Stimulated activated CD8-positive, alpha-beta memory T cell treated with anti-CD3 and anti-CD28 coated beads, Interleukin-7, amount 100 ng/mL, for 1 hour (primary cell): ENCODE measurements at places on chromosomes 2 and 18.
A peak's percentile ranks its signal among the peaks of the same experiment; 100 is the strongest.

DNA sequence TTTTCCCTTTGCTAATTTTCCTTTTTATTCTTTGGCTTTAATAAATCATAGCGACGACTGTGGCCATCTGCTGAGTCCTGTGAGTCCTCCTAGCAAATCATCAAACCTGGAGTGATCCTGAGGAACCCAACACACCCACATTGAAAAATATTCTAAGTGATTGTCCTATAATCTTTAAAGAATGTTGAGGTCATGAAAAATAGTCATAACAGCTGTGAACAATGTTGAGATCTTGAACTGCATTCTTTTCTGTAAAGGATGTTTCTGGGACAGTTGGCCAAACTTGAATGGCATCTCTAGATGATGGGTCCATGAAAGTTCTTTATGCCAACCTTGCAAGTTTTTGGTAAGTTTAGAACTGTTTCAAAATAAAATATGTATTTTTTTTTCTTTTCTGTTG lies 53.2 kb upstream of the ADAM23 start:
- DNase-seq: no peak

GRCh38 chr2:71846669-71847291 lies 300.9 kb downstream of the CYP26B1 start:
- DNase-seq: no peak

DNA sequence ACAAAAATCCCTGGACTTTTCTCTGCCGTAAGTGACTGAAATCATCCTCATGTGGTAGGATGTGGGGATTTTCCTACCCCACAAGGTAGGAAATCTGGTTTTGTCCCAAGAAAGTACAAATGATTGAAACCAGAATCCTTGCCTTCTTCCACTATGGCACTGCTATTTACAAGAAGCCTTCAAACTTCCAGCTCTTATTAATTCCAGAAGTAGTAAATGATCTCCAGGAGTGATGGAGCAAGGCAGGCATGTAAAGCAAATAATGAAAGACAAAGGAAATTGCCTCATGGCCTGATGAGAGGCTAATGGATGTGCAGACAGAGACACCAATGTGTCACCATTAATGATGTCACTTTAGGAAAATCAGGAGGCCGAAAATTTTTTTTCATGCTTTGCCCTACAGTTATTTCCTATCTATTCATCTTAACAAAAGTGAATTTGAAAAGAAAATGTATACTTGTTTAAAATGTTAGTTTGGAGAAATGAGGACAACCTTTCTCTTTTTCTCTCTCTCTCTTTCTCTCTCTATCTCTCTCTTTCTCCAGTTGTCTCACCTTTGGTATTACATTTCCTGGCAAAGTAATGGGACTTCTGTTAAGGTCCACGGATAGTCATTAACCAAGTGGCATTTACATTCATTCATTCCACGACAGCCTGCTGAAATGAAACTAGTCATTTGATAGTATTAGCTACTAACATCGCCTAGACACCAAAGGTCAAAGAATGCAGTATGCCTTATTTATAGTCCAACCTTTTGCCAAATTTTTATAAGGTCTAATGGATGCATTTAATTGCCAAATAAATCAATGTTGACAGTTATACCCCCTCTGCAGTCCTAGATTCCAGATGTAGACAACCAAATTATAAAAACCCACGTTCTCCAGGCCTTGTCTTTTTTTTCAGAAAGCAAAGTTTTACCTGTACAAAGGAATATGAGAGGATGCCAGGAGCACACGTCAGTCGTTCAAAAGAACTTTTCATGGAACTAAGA lies 5.0 kb upstream of the EVA1A start:
- no peak for DNase-seq

- DNase-seq: no peak
Measured at GRCh38 chr18:37385846-37386778, 179.5 kb downstream of the CELF4 start.

- no peak for DNase-seq
Measured at GRCh38 chr2:86011449-86011941, 94.2 kb downstream of the POLR1A start.

GRCh38 chr2:159531475-159531874 lies 84.9 kb downstream of the BAZ2B start:
- no peak for DNase-seq

DNA sequence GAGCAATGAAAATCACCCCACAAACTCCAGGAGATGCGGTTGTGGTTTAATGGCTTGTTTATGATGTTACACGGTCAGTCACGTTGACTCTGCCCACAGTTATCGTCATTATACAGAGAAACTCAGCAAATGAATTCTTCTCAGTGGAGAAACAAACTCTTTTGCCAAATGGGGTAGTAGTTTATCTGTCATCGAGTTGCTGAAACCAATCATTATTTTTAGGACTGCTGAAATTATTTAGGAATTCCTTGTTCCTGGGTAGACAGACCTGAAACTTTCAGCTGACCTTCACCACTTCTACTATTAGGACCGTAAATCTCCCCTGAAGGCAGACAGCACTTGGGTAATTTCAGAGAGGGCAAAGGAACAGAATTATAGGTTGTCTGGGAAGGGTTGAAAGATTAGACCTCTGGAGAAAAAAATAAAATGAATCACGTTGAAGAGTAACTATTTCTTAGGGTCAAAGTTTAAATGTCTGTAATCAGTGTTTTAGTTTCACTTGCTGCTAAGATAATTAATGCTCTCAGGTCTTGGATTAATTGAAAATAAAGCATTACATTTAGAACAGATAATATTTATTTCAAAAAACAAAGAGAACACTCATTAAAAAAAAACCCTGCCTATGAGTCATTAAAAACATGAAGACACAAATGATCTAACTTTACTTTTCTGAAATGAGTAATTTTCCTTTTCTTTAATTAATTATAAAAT lies 52.1 kb upstream of the LYPD6 start:
- no peak for DNase-seq

GRCh38 chr2:98191883-98192282 lies 104.9 kb downstream of the VWA3B start:
- no peak for DNase-seq

DNA sequence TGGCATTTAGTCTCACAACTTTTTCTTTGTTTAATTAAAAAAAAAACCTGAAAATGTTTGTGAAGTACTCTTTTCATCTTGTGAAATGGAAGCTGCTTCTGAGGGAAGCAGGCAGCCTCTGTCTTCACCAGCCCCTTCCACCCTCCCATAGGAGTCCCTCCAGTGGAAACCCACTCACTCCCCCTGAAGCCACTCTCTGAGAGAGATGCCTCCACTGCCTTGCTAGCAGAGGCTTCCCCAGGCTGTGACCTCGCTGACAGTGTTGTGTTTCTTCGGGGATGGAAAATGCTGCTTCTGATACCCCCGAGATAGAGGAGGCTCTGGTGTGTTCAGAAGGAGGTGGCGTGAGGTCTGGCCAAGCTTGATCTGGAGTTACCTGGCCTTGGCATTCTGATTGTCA lies 59.9 kb downstream of the SH3RF3 start:
- no peak for DNase-seq

- no peak for DNase-seq
Measured at GRCh38 chr2:132420816-132421805, 4.5 kb downstream of the GPR39 start.

GRCh38 chr2:1638281-1638860 lies 105.9 kb downstream of the PXDN start:
- DNase-seq: no peak

GRCh38 chr2:226790431-226790830 lies 9.2 kb downstream of the IRS1 start:
- DNase-seq: no peak

DNA sequence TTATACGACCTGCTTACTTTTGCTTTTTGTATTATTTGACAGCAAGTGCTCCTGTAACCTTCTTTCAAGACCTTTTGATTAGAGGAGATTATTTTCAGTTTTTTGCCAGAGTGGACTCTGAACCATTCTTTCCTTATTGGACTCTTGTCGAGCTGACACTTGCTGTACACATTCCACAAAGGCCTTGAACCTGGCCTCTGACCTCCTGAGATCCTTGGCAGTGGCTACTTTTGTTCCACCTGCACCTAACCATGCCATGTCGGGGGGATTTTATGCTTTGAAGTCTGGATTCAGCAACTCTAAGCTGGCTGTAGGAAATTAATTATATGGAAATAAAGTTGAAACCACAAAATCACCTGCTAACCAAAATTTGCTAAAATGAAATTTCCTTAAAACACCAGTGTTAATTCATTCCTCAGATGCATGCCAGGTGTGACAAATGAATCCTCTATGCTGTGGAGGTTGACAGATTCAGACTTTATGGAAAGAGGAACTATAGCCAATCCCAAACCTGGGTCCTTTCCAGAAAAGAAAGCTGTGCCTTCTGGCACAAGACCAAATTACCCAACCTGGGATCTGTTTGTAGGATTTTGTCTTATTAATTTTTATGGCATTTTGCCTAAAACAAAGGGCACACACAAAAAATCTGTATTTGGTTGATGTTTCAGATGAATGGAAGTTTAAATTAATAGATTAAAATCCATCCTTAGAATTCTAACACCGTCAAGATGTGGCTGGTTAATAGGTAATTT lies 110.4 kb downstream of the CDC42EP3 start:
- no peak for DNase-seq

DNA sequence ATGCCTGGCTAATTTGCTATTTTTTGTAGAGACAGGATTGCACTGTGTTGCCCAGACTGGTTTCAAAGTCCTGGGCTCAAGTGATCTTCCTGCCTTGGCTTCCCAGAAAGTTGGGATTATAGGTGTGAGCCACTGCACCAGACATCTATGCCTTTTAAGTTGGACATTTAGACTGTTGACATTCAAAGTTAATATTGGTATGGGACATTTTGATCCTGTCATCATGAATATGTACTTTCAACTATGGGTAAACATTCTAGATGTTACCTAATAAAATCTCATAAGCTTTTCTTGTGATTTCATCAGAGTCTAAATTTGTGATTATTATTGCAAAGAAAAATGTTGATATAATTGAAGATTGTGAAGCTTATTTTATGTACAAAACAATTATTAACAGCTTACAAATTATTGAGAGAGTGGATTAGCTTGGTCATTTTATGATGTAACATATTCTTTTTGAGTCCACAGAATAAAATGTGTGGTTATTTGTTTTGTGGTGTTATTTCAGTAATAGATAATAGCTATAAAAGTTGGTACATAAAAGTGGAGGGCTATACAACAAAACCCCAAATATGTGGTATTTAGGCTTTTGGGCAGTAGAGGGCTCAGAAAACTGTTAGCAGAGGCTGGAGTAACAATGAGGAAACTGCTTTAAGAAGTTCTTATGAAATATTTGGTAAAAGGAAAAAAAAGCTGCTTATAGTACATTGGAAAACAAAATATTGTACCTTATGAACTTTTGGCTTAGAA lies 41.4 kb downstream of the STARD6 start:
- DNase-seq: no peak

GRCh38 chr2:100909534-100910081 lies 89.7 kb downstream of the NPAS2 start:
- no peak for DNase-seq

GRCh38 chr18:45998244-45998643 lies 31.1 kb upstream of the EPG5 start:
- no peak for DNase-seq

- DNase-seq: no peak
Measured at GRCh38 chr2:7007846-7008741, 90.9 kb downstream of the RNF144A start.

DNA sequence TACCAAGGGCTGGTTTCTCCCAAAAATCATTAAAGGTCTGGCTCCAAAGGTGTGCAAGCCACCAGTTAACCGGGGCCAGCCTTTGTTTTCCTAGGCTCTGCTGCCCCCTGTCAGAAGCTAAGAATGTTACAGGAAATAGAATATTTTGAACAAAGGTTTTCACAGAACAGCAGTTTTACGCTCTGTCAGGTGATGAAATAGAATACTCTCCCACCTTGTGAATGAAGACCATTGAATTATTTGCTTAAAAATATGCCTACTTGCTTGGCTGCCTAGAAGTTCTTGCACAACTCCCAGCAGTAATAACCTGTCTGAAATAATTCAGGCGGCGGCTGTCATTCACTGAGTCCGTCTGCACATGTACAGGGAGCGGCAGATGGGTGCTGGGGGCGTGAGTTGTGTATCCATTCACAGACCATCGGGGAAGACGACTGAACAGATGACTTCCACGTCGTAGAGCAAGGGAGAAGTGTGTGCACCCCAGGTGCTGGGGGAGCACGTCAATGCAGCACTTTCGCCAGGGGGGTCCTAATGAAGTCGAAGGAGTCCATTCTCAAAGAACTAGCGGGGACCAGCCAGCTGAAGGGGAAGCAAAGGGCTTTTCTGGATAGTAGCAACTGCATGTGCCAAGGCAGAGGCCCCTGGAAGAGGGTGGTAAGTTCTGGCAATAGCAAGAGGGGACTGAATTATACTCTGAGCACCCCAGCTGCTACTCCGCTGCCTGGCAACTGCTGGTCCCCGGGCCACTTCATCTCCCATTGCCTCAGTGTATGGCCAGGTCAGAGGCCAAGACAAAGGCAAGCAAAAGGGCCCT lies 56.1 kb downstream of the SF3B1 start:
- DNase-seq: peak; percentile 4

DNA sequence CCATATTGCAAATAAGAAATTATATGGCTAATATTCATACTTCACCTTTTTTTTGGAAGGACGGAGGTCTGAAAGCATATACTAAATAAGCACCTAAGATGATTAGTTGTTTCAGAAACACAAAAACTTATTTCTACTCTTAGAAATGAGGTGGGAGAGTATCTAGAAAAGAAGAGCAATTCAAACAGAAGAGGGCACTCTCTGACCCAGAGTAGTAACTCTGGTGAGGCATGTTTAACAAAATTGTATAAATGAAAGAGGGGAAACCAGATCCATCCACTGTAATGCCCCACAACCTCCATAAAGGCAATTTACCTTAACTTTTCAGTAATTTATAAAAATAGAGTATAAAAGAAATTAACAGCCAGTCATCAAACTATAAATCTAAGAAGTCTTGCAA lies 669.6 kb upstream of the VRK2 start:
- no peak for DNase-seq

DNA sequence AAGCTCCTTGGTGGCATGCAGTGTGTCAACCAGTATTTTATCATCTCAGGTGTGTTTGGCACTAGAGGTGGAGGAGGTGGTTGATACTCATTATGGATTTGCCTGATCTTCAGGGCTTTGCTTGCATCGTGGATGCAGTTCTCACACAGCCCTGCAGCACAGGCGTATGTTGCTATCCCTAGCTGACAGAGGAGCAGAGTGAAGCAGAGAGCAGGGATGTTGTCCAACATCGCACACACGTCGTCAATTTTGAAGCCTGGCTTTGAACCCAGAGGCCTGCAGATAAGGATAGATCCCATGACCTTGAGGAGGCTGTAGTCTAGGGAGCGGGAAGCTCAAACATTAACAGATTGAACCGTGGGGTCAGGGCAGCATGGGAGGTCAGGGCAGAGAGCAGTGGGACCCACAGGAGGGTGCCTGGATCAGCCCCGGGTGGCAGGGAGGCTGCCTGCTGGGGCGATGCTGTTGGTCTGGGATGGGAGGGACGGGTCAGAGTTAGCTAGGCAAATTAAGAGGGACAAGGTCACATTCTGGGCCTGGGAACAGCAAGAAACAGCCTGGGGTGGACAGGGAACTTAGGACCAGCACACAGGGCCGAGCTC lies 4.2 kb downstream of the RNF144A start:
- no peak for DNase-seq
